ENCODE measurements at places on chromosomes 16 and 17.

DNA sequence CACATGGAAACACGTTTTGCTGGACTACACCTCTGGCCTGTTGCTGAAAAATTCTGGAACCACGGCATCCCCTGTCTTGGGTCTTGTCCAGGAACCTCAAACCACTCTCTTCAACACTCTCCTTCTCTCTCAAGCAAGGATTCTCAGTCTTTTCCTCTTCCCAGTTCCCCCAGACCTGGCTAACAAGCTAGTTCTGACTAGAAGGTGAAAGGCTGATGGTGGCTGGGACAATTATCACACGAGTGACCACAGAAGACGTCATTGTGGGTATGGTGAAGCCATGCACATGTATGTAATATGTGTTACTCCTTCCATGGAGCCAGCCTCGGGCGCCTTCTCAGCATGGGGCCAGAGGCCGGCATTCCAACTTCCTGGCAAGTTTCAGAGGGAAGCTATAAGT is 123.0 kb downstream of the CDYL2 start:
- DNase-seq, result no peak

- no peak for DNase-seq
Measured at GRCh38 chr17:78458736-78459335, 80.4 kb downstream of the PGS1 start.

DNA sequence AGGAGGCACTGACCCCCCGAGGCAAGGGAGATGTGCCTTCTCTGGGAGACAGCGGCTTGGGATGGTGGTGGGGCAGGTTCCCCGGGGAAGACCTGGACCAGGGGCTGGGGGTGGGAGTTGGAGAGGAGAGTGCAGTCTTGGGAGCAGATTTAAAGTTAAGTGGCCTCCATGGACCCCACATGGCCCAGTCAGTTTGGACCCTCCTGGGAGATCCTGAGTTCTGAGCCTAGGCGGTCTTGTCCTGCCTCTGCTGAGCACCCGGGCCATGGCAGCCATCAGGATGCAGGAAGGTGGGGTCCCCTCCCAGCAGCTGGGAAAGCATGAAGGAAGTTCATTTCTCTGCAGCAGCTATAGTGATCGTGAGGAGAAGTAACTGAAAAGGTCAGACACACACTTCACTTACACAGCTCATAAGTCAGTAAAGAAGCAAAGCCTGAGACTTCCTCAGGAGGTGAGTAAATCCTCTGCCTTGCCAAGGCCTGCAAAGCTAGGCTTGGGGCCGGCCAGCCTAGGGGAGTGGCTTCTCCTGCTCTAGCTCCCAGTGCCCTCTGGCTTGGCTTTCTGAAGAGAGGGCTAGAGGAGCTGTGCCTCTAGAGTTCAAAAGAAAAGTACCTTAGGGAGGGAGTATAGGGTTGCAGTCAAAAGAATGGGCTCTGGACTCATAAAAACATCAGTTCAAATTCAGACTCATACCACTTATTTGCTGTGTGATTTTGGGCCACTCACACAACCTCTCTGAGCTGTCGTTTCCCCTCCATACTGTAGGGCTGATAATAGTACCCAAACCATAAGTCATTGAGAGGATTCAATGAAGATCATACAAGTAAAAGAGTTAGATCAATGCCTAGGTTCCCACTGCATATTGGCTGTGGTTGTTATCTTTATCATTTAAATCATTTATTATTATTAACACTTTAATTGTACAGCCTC is 31.0 kb upstream of the C16orf78 start:
- DNase-seq, result no peak

GRCh38 chr17:27322026-27322425 is 28.1 kb downstream of the WSB1 start:
- DNase-seq, result no peak

GRCh38 chr17:30031214-30031869 is 85.3 kb upstream of the NSRP1 start:
- DNase-seq, result no peak

- no peak for DNase-seq
Measured at GRCh38 chr16:77951788-77952187, 70.6 kb upstream of the CLEC3A start.

- DNase-seq, result no peak
Measured at GRCh38 chr17:74176546-74177001, 26.9 kb upstream of the RPL38 start.

DNA sequence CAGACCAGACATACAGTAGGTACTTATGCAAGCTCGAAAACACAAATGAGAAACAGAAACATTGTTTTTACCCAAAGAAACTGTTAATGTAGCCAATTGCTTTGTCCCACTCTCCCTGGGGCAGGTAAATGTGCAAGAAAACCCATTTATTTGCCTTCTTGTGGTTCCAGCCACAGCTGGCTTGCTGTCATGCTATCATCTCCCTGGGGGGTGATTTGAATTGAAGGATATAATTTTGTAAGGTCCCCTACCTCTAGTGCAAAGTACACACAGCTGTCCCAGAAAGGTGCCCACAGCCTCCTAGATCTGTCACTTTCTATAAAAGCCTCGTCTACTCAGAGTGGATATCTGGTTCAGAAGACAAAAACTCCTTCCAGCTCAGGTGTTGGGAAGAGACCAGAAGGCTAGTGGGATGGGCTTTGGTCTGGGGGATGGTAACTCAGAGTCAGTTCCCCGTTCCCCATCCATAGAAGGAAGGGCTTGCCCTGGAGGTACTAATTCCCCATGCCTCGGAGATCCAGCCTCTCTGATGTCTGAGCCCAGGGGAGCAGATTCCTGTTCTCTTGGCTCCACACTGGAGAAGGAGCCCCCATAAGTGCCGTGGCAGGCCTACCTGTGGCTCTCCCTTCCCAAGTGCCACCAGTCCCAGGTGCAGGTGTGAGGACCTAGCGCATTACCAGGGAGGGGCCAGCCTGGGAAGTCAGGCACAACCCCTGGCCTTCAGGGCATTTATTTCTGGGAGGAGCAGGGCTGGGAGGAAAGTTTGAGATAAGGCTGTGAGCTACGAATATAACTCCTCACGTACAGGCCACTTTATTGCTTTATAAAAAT is 2.4 kb upstream of the PRR15L start:
- DNase-seq, result no peak

DNA sequence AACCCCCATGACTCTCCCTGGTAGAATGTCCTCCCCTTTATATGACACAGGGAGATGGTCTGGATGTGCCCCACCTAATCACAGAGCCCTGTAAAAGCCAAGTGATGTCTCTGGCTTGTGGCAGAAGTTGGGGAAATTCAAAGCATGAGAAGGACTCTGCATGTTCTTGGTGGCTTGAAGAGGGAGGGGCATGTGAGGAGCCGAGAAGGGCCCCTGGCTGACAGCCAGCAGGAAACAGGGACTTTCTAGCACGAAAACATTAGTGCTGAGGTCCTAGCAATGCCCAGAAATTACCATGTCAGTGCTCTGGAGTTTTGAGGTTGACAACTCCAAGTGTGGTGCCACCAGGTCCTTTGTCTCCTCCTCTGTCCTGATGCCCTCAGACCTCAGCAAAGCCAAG is 75.9 kb downstream of the USP22 start:
- no peak for DNase-seq

DNA sequence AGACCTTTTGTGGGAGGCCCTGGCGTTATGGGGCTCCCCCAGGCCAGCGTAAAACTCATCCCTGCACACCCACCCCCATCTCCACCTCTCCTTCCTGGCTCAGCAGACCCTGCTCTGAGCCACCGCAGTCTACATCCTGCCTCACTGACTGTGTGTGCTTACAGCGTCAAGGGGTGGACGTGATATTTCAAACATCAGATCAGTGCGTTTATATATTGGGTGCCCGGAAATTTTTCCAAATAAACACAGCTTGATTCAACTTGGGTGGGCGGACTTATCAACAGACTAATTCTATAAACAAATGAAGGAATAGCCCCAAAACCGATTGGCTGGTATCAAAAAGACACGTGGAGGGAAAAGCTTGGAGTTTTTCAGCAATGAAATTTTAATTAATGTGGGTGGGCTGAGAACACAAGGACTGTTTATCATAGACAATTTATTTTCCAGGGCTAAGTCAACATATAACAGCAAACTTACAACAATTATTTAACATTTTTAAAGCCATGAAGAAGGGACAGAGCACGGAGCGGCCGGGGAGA is at the start of gene FOXL1:
TSS of gene FOXL1 (plus strand) at position 489 of the 539 bp plus-strand sequence. CDS start 175 bp downstream, outside the sequence.
- DNase-seq, result no peak

DNA sequence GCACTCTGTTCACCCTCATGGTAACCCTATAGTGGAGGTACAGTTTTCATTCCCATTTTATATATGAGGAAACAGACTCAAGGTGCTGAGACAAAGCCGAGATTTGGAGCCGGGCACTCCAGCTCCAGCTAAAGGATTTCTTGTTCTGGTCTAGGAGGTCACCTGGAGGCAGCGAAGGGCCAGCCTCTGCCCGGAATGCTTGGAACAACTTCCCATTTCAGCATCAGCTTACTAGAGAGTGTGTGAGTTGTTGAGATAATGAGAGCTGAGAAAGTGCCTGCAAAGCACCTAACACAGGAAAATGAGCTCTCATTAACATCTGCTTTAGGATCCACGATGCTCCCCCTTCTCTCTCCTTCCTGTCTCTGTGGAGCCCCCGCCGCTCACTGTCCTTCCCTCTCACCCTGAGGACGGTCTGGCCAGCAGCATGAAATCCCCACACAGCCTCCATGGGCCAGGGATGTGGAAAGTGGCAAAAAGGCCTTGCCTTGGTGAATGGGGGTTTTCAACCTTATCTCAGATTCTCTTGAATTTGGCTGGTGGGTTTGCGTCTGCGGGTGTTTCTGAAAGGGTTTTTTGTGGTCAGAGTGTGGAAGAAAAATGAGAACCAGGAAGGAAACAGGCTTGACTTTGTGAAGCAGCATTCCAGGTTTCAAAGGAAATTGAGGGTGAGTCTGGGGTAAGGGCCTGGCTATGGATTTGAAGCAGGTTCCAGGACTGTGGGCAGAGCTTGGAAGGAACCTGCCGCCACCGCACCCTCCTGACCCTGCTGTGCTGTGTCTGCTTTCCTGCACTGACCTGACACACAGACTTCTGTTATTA is 178.7 kb downstream of the FOXL1 start:
- DNase-seq, result no peak

GRCh38 chr17:488993-489757 is 136.6 kb upstream of the RPH3AL start:
- DNase-seq, result no peak

GRCh38 chr17:5585287-5585794 is 1.0 kb upstream of the NLRP1 start:
- DNase-seq, result no peak

- no peak for DNase-seq
Measured at GRCh38 chr17:77178050-77178449, 37.3 kb downstream of the SEC14L1 start.

DNA sequence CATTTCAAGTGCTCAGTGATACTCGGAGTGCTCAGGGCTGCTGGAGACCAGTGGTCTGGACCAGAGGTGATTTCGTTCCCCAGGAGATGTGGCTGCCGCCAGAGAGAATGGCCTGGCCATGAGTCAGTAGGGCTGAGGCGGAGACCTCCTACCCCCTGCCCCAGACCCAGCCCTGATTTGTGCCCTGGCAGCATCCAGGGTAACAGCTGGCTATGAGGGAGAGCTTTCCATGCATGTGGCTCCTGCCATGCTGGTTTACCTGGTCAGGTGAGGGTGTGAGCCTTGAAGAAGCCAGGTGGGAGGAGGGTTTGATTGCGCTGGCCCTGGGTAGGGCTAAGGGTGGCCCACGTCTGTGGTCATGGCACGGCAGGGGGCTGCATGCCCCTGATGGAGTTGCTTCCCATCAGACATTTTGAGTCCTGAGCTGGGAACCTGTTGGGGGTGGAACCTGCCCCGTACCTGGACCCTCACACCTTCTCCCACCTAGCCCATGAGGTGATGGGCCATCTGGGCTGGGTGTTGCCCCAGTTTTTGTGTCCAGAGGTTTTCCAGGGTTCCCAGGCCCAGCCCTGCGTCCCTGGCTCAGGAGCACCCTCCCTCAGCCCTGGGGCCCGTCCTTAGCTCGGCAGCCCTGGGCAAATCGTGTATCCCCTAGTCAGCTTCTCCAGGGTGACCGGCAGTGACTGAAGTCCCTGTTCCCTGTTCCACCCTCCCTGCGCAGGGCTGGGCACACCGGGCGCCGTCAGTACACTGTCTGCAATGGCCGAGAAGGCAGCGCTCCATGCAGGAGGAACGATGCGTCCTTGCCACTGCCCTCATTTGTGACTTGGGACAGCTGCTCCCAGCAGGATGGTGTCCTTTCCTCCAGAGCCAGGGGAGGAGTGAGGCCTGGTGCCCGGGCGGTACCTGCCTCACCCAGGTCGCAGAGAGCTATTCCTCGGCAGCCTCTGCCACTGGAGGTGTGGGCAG is 9.0 kb upstream of the CSNK1D start:
- no peak for DNase-seq

- DNase-seq, result no peak
Measured at GRCh38 chr16:5020551-5020950, 13.2 kb downstream of the NAGPA start.

DNA sequence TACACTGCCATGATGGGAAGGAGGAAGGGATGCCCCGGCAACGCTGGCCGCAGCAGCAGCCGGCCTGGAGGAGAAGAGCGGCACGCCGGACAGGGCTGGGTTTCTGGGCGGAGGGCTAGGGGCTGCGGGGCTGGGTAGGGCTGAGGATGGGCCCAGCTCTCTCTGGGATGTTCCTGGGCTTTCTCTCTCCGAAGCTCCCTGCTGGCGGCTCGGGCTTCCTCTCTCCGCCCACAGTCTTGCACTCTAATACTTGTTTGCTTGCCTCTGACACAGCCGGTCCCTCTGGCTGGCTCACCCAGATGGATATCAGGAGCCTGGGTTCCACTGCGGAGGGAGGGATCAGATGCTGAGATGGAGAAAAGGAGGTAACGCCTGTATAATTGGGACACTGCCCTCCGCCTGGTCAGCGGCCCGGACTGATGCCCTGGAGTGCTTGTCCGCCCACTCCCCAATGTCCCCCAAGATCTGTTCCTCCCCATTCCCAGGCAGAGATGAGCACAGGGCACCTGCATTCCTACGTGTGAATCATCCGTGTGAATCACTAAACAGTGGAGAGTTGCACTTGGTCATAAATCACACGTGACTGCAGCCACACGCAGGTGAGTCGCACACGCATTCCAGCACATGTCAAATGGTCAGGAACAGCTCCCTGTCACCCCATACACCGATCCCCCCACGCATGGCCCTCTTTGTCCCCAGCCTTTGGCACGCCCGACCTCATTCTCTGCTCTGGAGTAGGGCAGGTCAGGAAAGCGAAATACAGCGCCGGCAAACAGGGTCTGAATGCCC is at the start of gene ALOXE3:
TSS of gene ALOXE3 (minus strand) at position 535 of the 789 bp plus-strand sequence. CDS start at position 11, 524 bp downstream.
- DNase-seq, result no peak

DNA sequence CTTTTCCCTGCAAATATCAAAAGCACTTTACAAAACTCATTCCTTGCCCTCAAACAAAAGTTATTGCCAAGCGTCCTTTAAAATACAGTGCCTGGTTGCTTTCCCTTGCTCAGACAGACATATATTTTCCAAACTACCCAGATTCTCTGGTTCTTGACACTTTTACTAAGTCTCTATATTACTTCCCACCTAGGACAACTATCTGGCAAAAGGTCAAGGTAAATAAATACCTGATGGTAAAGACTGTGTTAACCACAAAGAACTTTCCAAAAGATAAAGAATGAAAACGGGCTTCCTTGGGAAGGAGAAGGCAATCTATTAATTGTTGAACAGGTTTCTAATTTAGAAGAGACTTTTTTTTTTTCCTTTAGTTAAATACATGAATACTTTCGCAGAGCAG is 1.9 kb downstream of the HS3ST3A1 start:
- no peak for DNase-seq

GRCh38 chr16:3241761-3242160 is 6.8 kb upstream of the ZNF200 start:
- no peak for DNase-seq

GRCh38 chr16:16033208-16033717 is 83.8 kb downstream of the ABCC1 start:
- no peak for DNase-seq

- DNase-seq, result no peak
Measured at GRCh38 chr16:83937922-83938885, 14.8 kb upstream of the OSGIN1 start.

GRCh38 chr16:56198755-56199114 is 7.4 kb downstream of the GNAO1 start:
- no peak for DNase-seq
